Body of pancreas (tissue), 4 donors: ENCODE measurements at places on chromosomes 16 and 17.

DNA sequence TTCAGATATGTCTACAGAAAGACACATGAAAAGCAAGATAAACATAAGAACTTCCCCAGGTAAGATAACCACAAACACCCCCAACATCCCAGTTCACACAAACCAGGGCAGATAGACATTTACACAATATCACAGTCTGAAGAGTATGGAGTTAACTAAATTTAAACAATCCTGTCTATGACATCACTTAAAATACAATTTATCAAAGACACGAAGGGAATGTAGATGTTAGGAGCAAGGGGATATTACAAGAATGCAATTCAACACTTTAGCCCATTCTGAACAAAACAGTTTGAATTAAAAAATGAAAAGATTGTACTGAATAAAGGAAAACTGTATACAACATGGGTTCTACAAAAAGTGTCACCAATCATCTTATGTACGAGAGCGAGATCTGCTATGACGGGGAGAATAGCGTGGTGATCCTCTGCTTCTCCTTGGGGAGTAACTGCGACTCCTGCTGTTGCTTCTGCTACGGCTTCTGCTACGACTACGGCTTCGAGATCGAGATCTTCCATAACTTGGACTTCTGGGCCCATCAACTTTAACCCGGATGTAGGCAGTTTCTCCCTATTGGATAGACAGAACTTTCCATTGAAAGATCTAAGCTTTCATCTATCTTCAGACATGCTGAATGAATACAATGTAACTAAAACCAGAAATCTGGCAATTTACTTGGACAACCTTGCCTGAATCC is 1.9 kb downstream of the SRSF1 start:
- H3K27me3 ChIP-seq: no peaks in the 10 kb centered on the region
- no peak for DNase-seq
- H3K27ac ChIP-seq: no peak overlapping the region
- peaks cover 8% of the 10 kb centered on the region for H3K36me3 ChIP-seq
- peaks cover 47% of the 10 kb centered on the region for H3K4me1 ChIP-seq

- no peaks in the 10 kb centered on the region for H3K27me3 ChIP-seq
- H3K4me1 ChIP-seq: no peaks in the 10 kb centered on the region
- H3K27ac ChIP-seq: no peak overlapping the region
- DNase-seq: no peak
These were observed 1006.7 kb upstream of the GOT2 start for GRCh38 chr16:59740858-59741257.

GRCh38 chr16:22623351-22623781 is 112.7 kb downstream of the NPIPB5 start:
- H3K36me3 ChIP-seq: no peaks in the 10 kb centered on the region
- peaks cover 21% of the 10 kb centered on the region for H3K4me1 ChIP-seq
- no peak for DNase-seq
- H3K4me3 ChIP-seq: no peak overlapping the region
- no peaks in the 10 kb centered on the region for H3K27me3 ChIP-seq
- no peak overlapping the region for H3K27ac ChIP-seq

GRCh38 chr16:68473358-68474070 is 25.2 kb upstream of the SMPD3 start:
- no peak for DNase-seq
- no peaks in the 10 kb centered on the region for H3K36me3 ChIP-seq
- H3K4me3 ChIP-seq: no peak overlapping the region

GRCh38 chr17:66405836-66406677 is 103.6 kb downstream of the PRKCA start:
- H3K27ac ChIP-seq: no peak overlapping the region
- no peaks in the 10 kb centered on the region for H3K36me3 ChIP-seq
- H3K4me1 ChIP-seq: peaks cover 30% of the 10 kb centered on the region
- no peaks in the 10 kb centered on the region for H3K27me3 ChIP-seq
- DNase-seq: peak; percentile 24
- no peak overlapping the region for H3K4me3 ChIP-seq
